Immature natural killer cell (primary cell): ENCODE measurements at places on chromosomes 6 and 20.

- no peak for DNase-seq
Observed at GRCh38 chr6:41445261-41445660, 100.9 kb upstream of the FOXP4 start.

DNA sequence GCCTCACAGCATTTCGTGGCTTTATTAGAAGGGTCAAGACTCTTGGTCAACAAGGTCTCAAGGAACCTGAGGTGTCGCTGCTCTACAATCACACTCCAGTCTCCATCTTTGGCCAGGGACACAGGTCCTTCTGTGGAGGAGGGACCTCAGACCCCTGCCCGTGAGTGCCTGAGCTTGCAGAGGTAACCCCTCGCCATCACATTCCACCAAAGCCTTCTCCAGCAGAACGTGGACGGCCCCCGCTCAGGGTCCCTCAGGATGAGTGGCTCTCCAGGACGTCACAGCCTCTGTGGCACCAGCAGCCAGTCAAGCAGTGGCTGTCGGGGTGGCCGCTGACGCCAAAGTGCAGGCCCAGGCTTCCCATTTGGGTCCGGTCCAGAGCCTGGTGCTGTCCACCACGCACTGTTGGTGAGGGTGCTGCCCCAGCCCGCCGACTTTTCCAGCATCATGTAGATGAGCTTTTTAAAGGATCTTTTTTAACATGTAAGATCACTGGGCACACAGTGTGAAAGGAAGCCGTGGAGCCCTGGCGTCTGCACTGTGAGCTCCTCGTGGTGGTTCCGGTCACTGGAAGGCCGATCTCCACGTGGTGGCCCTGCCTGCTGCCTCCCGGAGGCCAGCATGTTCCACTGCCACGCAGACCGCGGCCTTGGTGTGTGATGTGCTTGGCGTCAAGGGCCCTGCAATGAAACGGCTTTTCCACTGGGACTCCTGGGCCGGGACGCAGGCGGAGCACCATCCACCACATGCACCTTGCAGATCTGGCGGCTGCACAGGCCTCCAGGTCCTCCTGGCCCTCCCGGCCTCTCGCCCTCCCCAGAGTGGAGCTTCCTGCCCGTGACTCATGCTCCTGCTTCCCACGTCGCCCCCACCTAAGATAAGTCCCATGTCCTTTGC, 8.3 kb upstream of the KIF25 start:
- DNase-seq: no peak

DNA sequence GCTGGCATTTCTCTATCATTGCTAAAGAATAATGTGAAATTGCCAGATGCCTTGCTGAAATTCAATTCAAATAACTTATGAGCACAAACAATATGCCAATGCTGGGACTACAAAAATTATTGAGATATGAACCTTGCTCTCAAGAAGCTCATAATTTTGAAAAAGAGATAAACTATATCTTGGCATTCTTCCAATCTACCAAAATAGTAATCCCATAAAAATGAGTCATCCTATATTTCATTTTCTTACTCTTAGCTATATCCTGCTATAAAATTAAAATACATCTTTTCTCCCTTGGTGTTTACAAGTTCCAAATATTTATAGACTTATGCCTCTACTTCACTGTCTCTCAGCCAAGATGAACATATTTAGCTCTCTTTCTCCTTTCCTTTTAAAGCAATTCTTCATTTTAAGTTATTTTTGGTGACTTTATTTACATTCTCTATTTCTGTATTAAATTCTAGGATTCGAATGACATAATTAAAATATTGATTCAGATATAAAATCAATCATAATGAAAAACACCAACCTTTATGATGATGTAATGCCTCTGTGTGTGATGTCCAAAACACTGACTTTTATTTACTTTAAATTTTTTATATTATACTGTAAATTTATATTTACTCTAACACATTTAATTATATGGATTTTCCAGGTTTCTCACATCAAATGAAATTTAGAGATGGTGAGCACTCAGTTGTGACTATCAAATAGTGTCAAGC, 152.6 kb downstream of the CDK19 start:
- DNase-seq: no peak

GRCh38 chr6:161673026-161673425, 399.2 kb upstream of the AGPAT4 start:
- no peak for DNase-seq

GRCh38 chr6:108763931-108764579, 84.2 kb upstream of the ARMC2 start:
- DNase-seq: no peak

GRCh38 chr6:66896415-66896814, 1189.4 kb upstream of the EYS start:
- DNase-seq: no peak
